ENCODE measurements at places on chromosomes 7 and 10. TPM values are rescaled to one million over a fixed set of nuclear protein-coding genes. Genes with fewer than 3 reads are reported as not detected.

RET gene
- 0.79 TPM for total RNA-seq

NAMPT gene
- total RNA-seq = 52.1 TPM

- DNase-seq = no peak
- H3K36me3 ChIP-seq = no peaks in the 10 kb centered on the region
- H3K4me1 ChIP-seq = no peaks in the 10 kb centered on the region
Observed at GRCh38 chr7:150351587-150352194, 10.3 kb upstream of the RARRES2 start.

DNA sequence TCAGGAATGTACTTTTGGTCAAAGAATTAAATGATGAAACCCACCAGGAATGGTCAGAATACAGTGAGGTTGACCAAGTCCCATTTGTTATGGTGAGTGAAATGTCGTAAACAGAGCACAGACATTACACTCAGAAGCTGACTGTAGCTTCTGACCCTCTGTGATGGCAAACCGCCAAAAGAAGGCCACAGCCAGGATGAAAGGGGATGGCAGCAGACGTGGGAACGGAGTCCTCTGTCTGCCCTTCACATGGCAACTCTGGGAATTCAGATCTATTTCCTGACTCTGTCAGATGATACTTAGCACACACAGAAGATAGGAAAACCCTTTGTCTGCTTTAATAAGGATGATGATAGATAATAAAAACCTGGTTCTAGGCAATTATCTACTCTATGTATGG, 757.1 kb downstream of the SORCS3 start:
- H3K36me3 ChIP-seq = no peaks in the 10 kb centered on the region
- no peaks in the 10 kb centered on the region for H3K4me1 ChIP-seq
- H3K4me3 ChIP-seq = no peak overlapping the region
- peak; percentile 71 for DNase-seq

GRCh38 chr10:111370101-111370500, 293.3 kb downstream of the ADRA2A start:
- no peaks in the 10 kb centered on the region for H3K4me1 ChIP-seq
- H3K27ac ChIP-seq = no peak overlapping the region
- no peaks in the 10 kb centered on the region for H3K36me3 ChIP-seq
- no peak for DNase-seq
- H3K27me3 ChIP-seq = no peaks in the 10 kb centered on the region

Data from astrocyte (in vitro differentiated cells and primary cell).